ENCODE measurements at places on chromosomes 11 and 22.

GRCh38 chr11:36229091-36229705 is 60.0 kb downstream of the COMMD9 start:
- DNase-seq = no peak

DNA sequence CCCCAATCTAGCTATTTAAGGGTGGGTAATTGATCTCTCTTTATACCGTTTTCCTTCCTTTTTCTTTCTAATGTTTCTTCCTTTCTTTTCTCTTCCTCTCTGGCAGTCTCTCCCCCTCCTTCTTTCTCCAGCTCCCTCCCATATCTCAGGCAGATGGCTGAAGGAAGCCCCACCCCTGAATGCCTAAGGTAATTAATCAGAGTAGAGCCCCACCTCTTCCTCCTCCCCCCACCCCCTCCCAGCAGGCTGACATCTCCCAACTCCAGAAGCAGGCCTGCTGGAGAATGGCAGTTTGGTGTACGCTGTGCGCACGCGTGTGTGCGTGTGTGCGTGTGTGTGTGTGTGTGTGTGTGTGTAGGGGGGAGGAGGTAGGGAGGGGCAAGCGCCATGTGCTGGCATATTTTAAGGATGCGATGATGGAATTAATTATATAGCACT is 122.6 kb downstream of the APOL5 start:
- no peak for DNase-seq

DNA sequence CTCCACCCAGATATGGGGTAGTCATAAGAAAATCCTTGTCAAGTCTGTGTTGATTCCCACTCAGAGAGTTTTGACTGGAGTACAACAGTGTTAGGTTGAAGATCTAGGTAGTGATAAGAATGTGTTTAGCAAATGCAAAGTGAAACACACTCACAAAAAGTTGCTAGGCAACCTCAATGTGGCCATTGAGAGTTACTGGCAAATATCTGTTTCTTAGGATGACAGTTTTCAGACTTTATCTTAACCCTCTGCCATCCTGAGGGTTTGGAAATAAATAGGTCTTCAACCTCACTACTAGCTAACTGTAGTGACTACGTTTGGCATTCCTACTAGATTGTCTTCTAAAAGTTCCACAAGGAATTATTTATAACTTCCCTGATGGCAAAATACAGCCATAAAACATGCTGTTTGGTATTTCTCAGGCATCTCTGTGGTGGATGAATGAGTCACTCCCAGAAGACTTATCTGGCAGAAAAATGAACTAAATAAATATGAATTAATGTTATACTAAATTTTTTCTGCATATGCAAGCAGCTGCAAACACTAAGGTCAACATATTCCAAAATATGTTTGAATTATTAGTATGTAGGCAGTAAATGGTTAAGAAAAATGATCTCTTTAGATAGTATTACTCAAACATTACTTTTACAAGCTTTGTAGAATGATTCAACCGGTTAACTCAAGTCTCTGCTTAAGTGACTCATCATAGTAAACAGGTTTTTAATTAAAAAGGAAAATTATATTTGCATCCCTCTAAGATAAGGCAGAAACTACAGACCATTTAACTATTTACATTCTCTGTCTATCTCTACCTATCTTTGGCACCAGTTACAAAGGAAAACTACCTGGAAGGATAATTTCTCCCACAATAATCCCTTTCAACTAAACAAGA is 17.1 kb upstream of the SYTL2 start:
- DNase-seq = no peak

DNA sequence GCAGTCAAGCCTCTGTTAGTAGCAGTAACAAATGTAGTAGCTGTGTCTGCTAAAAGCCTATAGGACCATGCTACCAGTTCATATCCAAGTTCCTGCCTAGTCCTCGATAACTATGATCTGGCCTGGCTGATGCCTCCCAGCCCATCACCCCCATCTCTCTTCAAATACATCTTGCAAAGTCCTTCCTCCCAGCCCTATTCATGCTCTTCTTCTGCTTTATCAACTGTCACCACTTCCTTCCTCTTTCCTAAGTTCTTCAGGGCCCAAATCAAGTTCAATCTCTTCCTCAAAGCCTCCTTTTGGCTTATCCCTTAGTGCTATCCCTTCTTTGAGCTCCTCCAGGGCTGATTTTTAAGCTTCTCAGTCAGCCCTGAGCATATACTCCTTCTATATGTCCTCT is 150.9 kb upstream of the THY1 start:
- DNase-seq = no peak

DNA sequence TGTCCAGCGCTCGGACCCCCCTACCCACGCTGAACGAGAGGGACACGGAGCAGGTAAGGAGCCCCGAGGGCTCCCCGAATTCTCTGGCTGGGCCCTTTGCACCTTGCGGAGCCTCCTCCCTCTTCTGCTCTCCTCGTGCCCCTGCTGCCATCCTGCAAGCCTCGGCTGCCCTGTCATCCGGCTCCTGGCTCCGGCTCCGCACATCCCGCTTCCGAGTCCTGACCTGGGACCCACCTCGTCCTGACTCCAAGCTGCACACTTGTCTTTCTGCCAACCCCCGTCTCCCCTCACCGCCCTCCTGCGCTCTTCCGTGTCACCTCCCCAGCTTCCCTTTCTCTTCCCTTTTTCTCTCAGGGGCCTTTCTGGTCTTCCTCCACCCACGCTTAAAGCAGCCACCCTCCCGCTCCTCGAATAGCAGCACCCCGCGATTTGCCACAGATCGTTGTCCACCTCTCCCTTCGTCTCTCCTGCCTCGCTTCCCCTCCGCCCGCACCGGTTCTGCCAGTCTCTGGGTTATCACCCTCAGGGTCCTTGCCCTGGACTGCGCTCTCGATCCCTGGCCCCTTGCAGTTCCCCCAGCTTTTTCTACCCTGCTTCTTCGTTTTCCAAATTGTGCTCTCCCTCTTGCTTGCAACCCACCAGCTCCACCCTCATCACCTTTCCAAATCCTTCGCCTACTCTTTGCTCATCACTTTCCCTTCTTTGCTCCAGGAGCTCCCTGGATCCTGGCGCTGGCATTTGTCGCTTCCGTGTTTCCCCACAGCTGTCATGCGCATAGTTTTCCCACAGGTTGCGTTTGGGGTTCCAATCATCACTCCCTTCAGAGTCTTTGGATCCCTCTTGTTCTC is 822 bp downstream of the MARK2 start:
- DNase-seq = no peak

GRCh38 chr22:46165977-46166376 is 15.7 kb downstream of the PPARA start:
- DNase-seq = no peak

GRCh38 chr22:27695925-27696324 is 105.6 kb downstream of the MN1 start:
- no peak for DNase-seq

DNA sequence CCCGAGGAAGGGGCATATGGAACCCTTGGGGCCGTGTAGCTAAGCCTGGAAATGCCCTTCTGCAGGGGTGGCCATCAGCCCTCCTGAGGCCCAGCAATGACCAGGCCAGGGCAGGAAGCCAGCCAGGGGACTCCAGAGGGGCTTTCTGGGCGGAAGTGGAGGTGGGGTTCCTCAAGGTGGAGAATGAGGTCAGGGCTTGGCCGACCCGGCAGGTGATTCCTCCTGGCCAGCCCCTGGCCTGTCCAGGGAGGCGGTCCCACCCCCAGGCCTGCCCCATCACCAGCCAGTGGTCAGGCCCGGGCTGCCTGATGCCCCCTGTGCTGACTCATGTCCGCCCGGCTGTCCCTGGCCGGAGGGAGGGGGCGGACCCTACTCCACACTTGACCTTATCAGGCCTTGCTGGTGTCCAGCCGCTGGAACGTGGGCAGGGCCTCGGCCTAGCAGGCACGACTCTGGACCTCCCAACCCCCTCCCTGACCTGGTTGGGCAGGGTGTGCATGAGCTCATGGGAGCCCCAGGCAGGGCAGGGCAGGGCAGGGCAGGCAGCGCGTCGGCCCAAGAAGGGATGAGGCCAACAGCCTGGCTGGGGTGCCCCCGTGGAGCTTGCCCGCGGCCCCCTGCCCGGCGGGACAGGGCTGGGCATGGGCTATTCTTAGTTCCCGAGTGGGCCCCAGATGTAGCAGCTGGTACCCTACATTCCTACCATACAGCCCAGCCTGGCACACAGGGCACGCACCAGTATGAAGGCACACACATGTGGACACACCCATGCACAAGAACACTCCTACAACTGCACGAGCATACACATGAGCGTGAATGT is 35.9 kb downstream of the RPL3 start:
- no peak for DNase-seq

- no peak for DNase-seq
Observed at GRCh38 chr11:95867105-95867504, 56.8 kb downstream of the MTMR2 start.
